ENCODE measurements at places on chromosomes 13 and 19. TPM values are rescaled to one million over a fixed set of nuclear protein-coding genes. Genes with fewer than 3 reads are reported as not detected.
A peak's percentile ranks its signal among the peaks of the same experiment; 100 is the strongest.

The FGF22 gene
- total RNA-seq: not detected

The COQ8B gene
- total RNA-seq: 49.2 TPM

DNA sequence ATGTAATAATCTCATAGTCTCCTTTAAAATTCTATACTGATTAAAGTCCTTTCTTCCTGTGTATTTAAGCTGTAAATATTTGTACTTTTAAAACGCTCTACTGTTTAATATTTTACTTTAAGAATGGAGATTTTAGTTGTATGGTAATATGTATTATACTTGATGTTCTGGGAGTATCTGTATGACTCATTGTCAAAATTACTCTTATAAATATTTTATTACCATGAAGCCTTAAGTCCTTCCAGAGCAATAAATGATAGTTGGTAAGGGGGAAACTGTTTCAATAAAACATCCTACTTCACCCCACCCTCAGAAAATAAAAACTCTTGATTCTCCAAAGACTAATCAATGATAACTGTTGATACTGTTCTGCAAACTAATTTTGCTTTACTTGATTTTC is 6.4 kb downstream of the PCDH9 start:
- no peak for DNase-seq

DNA sequence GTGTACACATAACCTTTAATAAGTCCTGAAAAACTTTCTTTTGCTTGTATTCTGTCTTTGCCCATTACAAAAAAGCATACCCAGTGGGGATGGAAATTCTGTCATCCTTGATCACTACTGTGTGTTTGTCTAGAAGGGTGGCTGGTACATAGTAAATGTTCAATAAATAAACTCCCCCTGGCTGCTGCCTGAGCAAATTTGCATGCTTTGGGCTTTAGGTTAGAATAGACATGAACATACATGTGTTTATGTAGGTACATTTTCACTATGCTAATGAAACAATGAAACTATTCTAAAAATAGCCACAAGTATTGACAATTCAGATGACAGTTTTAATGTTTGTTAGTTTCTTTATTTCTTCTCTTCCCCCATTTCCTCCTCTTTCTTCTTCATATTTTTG is 36.1 kb downstream of the TNFSF13B start:
- no peak for DNase-seq

The ZNF540 gene
- total RNA-seq: 1.3 TPM

DNA sequence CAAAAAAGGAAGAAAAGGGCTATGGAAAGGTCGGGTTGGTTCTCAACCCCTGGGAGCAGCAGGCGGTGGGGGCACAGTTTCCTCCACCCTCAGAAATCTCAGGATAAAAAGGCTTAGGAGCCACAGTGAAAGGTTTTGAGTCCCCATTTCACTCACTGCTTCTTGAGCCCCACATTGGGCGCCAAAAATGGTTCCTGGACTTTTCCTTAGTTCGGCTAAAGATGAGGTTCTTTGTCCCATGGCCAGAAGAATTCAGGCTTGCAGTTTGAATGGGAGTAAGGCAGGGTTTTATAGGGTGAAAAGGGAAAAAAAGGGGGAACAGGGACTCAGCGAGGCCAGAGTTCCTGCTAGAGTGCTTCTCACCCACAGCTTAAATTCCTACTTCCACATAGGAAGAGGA is 179.5 kb downstream of the GGACT start:
- DNase-seq: no peak

- DNase-seq: peak; percentile 63
Measured at GRCh38 chr19:18832306-18833140, 764 bp downstream of the UPF1 start.

The PSG5 gene
- not detected for total RNA-seq

- DNase-seq: no peak
Measured at GRCh38 chr19:52231154-52231910, 38.1 kb upstream of the ZNF766 start.

DNA sequence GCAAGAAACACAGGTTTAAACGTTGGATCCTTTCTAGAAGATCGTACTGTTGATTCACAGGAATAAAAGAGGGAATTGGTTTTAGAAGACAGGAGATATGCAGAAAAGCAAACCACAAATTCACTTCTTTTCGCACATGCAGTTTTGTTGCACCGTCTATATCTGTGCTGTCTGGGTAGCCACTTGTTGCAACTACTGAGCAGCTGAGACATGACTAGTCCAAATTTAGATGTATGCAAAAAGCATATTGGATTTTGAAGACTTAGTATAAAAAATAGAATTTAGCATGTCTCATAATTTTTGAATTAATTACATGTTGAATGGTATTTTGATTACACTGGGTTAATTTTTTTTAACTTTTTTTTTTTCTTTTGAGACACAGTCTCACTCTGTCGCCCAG is 176.3 kb downstream of the KLF12 start:
- no peak for DNase-seq

The LYPD3 gene
- total RNA-seq: 0.23 TPM

- DNase-seq: no peak
Measured at GRCh38 chr19:33860312-33861090, 63.8 kb downstream of the KCTD15 start.

The CCDC70 gene
- not detected for total RNA-seq

The CEACAM3 gene
- total RNA-seq: 2.5 TPM

- no peak for DNase-seq
Measured at GRCh38 chr13:20391597-20392452, 133.8 kb downstream of the CRYL1 start.

The IZUMO4 gene
- total RNA-seq: 2.2 TPM

DNA sequence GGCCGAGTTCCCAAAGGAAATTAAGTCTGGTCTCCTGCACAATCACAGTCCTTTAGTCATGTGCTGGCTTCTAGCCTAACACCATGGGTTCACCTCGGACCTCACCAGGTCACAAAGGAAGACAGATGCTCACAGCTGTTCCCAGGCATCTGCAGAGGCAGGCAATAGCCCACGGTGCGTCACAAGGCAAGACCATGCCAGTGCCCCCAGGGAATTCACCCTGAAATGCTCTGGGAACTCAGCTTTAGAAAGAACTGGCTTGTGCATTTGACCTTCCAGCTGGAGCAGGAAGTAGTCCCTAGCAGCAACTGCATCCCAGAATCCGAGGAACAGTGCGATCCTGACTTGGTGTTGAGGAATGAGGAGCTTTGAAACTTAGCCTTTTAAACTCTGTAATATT is 96.8 kb upstream of the WASF3 start:
- DNase-seq: no peak

DNA sequence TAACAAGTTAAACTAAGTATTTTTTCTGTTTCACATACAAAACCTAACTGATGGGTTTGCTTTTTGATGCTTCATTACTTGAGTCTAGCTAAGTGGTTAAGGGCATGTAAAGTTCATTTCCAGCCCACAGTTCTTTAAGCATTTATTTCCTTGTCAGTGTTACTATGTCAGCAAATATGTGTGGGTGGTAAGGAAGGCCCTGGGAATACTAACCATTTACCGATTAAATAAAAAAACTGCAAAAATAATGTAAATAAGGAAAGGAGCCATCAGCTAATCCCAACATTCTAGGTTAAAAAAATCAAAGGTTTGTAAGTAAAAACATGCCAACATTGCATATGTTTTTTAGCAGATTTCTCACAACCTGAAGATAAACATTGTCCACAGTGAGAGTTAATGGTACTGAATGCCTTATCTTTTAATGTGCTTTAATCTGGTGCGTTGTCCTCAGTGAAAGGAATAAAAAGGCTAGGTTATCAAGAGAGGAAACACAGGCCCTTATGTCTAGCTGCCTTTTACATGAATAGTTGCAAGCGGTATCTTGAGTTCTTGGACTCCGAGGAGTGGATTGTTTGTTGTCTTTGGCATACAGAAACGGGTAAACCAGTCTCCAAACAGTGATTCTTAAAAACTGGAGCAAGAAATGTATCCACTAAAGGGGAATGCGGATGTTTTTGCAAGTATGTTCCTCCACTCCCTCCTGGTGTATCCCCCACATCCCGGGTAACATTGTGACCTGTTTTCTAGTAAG is 949.6 kb upstream of the SLC10A2 start:
- no peak for DNase-seq

DNA sequence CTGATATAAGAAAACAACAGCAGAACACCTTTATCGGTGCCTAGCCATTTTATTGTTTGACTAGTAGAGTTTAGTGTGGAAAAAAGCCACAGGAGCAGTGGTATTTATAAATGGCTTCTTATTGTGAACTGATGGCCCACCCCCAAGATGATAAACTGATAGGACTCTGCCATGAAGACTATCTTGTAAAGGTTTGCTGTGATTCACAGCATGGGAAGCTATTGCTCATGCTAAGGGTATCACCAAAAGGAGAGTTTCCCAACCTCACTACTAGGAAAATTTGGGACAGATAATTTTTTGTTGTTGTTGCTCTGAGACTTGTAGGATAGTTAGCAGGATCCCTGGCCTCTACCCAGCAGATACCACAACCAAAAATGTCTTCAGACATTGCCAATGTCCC is 12.0 kb upstream of the SLC7A1 start:
- no peak for DNase-seq

GRCh38 chr13:60788156-60788829 is 391.3 kb downstream of the TDRD3 start:
- no peak for DNase-seq

The GRIK5 gene
- total RNA-seq: 2.0 TPM

The GJB2 gene
- 42.9 TPM for total RNA-seq

GRCh38 chr13:36157480-36157879 is 26.3 kb upstream of the DCLK1 start:
- no peak for DNase-seq

The CACNG6 gene
- not detected for total RNA-seq

DNA sequence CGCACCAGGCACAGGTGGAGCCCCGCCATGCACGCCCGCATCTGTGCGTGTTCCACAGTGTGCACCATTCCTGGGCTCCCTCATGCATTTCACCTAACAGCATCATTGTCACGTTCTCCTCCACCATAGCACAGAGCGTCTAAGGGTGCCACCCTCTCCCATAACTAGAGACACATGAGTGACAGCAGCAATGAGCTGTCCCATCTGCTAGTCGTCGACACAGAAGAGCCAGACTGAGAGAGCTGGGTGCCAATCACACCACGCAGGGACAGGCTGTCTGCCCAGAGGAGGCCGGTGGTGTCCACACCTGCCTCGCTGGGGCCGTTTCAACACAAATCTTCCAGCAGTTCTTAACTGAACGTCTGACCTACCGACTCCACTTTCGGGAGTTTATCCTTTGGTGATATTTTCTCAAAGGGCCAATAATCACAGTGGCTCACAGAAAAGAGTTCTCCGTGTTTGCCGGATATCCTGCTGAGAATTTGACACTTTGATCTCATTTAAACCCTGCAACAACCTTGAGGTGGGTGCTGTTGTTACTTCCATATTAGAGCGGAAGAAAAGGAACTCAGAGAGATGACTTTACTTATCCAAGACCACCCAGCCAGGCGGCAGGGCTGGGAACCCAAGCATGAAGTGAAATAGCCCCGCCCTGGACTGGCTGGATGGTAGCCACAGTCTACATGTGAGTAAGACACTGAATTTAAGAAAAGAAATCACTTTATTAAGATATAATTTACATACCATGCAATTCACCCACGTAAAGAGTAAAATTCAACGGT is 16.2 kb downstream of the CLEC11A start:
- no peak for DNase-seq

- DNase-seq: no peak
Measured at GRCh38 chr19:55693336-55693974, 18.4 kb downstream of the EPN1 start.

The ADGRE1 gene
- 0.29 TPM for total RNA-seq

- no peak for DNase-seq
Measured at GRCh38 chr13:108342369-108343289, 73.1 kb downstream of the TNFSF13B start.

- DNase-seq: peak; percentile 31
Measured at GRCh38 chr13:21668732-21669275, 2.1 kb upstream of the FGF9 start.
